ENCODE measurements at places on chromosomes 4 and X.

DNA sequence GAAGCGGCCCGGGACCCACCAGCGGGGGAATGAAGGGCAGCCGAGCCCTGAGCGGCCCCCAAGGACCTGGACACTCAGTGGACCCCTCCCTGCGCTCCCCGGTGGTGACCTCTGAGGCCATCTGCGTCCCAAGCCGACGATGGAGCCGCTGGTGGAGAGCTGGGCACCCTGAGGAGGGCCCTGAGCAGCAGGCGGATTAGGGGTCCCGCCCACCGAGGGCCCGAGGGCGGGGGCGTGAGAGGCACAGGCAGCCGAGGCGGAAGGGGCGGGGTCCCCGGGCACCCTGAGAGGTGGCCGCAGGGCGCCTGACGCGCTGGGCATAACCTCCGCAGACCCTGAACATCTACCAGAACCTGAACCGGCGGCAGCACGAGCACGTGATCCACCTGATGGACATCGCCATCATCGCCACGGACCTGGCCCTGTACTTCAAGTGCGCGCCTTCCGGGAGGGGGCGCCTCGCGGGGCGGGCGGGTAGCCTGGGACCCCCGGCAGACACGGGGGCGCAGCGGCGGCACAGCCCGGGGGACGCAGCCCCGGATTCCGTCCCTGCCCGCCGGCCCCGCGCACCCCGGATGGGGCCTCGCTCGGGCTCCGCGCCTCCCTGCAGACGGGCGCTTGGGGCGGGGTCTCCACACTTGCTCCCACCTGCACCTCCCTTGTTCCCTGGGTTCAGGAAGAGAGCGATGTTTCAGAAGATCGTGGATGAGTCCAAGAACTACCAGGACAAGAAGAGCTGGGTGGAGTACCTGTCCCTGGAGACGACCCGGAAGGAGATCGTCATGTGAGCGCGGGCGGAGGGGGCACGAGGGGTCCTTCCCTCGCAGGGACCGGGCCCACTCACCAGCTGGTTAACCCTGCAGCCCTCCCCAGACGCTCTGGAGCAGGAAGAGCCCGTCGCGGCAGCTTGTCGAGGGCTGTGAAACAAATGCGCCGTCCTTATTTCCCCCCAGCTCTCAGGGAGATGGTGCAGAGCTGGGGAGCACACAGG, 10.3 kb downstream of the ATP5ME start:
- DNase-seq: peak; percentile 71

DNA sequence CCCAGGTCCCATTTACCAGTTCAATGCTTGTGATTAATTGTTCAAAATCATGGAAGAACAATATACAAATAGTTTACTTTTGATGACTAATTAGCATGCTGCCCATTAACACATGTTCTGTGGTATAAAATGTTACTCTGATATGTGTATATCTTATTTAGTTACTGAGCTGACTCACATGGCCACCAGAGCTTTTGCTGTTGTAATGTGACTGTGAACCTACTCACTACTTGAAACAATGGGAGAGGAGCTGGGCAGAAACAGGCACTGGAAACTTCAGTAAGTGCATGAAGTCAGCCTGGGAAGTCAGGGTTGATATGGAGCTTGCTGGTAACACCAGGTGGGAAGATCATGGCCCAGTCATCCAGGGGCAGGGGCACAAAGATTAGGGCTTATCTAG, 72.7 kb upstream of the MAD2L1 start:
- DNase-seq: no peak

- peak; percentile 22 for DNase-seq
Observed at GRCh38 chr4:54440394-54441136, 211.5 kb downstream of the PDGFRA start.

DNA sequence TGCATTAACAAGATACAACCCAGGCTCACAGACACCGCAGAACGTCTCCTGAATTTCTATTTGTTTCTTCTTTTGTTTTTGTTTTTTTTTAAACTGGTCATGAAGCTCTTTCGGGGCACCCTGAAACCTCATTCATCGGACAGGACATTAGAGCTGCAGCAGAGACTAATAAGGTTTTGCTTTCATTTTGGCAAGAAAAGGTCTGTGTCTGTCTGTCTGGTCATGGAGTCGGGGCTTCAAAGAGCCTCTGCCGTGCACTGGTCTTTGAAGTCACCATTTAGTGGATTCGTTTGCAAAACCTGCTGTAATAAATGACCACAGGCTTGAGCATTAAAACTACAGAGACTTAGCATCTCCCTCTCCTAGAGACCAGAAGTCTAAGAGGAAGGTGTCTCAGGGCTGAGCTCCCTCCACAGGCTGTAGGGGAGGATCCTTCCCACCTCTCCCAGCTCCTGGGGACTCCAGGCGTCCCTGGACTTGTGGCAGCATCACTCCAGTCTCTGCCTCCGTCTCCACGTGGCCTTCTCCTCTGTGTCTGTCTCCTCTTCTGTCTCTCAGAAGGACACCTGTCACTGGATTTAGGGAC, 247.5 kb downstream of the CRLF2 start:
- no peak for DNase-seq

GRCh38 chr4:151777471-151777870, 16.7 kb upstream of the GATB start:
- DNase-seq: no peak

- no peak for DNase-seq
Observed at GRCh38 chr4:156193106-156193505, 239.4 kb upstream of the CTSO start.

DNA sequence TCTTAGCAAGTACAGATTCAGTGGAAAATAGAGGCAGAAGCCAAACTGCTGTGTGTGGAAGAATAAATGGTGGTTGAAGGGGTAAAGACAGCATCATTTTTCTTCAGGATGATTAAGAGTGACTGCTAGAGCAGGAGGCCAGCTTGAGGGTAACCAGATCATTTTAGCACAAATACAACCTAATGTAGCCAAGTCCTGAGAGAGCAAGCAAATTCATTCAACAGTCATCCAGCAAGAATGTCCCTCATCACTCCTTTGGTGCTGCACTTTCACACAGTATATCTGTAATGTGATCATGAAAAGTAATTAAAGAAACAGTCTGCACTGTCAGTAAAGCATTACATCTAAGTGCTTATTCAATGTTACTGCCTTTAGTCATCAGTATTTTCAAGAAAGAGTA, 44.8 kb downstream of the NPFFR2 start:
- no peak for DNase-seq

Measured in WTC11 (cell line).